Trophoblast cell (in vitro differentiated cells and primary cell): ENCODE measurements at places on chromosomes 12 and 14.

- no peak overlapping the region for H3K27ac ChIP-seq
- no peaks in the 10 kb centered on the region for H3K4me1 ChIP-seq
- no peaks in the 10 kb centered on the region for H3K27me3 ChIP-seq
- H3K36me3 ChIP-seq: no peaks in the 10 kb centered on the region
Measured at GRCh38 chr12:128449146-128449894, 182.3 kb downstream of the TMEM132C start.

DNA sequence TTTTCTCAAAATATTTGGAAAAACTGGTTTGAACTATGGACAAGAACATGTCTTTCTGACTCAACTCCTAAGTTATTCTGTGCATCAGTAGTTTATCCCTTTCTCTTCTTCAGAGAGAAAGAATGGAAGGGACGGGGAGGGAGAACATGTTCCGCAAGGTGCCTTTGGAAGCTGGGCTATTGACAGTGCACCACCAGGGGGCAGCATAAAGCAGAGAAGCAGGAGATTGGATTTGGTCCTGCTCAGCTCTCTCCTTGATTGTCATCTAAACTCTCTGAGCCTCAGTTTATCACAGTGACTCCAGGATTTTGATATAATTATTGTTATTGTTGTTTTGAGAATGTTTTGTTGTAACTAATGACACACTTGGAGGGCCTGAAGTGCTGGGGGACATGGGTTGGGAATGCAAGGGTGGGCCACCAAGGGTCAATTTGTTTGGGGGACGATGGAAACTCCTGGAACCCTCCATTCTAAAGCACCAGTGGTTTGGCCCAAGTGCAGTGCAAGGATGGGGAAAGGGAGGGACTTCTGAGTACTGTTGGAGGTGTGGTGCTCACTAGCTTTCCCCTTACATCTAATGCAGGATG, 45.3 kb upstream of the ANO6 start:
- no peak overlapping the region for H3K27ac ChIP-seq
- H3K36me3 ChIP-seq: peaks cover 2% of the 10 kb centered on the region
- H3K4me1 ChIP-seq: no peaks in the 10 kb centered on the region
- peak; percentile 61 for DNase-seq
- H3K4me3 ChIP-seq: no peak overlapping the region
- no peaks in the 10 kb centered on the region for H3K27me3 ChIP-seq

- no peak overlapping the region for H3K27ac ChIP-seq
- no peaks in the 10 kb centered on the region for H3K27me3 ChIP-seq
- no peaks in the 10 kb centered on the region for H3K36me3 ChIP-seq
Measured at GRCh38 chr14:55267820-55268219, 3.4 kb upstream of the FBXO34 start.

DNA sequence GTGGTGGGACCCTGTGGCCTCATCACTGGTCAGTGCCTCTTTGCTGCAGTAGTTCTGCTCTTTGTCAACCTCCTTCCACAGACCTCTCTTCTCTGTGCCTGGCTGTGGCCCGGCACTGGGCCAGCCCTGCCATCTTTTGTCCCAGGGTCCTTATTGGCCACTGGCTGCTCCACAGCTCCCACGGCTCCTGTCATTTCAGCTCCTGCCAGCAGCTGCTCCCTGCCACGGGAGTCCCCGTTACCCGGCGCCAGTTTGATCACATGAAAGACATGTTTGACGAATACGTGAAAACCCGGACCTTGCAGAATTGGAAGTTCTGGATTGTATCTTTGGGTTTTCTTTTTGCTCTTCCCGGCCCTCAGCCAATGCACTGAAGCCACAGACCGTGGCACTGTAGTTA, 35.4 kb downstream of the IL31 start:
- H3K36me3 ChIP-seq: peaks cover 46% of the 10 kb centered on the region
- no peak for DNase-seq
- H3K4me1 ChIP-seq: no peaks in the 10 kb centered on the region
- H3K27me3 ChIP-seq: no peaks in the 10 kb centered on the region
- H3K27ac ChIP-seq: no peak overlapping the region
